ENCODE measurements at places on chromosomes 1 and 21.

GRCh38 chr1:153470707-153471106 is 10.3 kb upstream of the S100A7 start:
- DNase-seq = no peak

- DNase-seq = no peak
These were observed 45.5 kb downstream of the PRDM15 start for GRCh38 chr21:41833497-41834115.

DNA sequence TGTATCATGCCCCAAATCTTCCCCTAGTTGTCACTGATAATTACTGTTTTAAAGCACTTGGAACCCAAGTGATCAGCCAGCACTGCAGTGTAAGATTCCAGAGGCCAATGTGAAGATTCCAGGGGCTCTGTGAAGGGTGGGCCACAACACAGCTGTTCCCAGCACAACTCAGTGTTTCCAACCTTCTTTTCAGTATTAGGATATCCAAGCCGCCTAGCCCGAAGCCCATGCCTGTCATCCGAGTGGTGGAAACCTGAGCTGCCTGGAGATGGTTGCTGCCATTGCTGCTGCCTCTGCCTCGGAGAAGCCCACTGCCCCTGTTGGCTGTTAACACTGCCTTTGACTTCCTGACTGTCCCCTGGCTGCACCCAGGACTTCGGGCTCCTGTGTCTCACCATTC is 30.4 kb upstream of the SNX27 start:
- DNase-seq = no peak

DNA sequence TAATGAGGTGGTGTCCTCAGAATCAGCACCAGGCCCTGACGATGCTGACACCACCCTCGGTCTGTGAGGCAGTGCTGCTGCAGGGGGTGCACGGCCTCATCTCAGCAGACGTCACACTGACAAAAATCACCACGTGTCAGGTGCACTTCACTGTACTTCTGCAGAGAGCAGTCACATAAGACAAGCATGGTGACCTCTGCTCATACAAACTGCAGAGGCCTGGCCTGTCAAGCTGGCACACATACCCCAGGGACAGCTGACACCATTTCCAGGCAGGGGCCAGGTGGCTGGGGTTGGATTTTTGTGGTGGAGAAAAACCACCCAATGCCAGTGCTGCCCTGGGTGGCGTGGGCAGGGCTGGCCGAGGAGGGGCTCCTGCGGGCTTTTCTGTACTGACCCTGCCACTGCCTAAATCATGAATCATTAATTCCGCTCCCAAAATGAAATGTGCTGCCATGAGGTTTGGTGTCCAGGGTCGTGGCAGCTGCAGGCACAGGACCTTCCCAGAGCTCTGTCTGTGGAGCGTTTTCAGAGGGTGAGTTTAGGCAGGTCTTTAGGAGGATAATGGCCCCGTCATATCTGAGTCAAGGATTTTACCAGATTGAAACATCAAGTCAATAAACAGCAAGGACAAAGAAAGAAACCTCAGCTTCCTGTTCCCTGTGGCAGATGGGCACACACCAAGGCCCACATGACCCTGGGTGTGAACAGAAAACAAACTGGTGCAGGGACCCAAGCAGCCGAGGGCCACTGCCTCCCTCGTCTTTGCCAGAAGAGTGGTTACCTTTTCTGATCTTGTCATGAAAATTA is 33.4 kb upstream of the GPR153 start:
- no peak for DNase-seq

DNA sequence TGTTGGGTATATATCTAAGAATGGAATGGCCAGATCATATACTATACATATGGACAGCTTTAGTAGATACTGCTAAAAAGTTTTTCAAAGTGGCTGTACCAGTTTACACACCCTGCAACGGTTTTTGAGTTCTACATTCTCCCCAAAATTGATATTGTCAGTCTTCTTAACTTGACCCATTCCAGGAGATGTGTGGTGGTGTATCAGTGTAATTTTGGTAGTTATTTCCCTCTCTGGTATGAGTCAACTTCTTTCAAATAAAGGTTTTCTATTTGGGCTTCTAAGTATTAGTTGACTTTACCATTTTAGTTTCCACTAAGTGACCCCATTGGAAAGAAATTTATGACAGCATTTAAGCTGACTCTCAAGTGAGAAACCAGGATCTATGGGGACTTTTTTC is 29.2 kb downstream of the INKA2 start:
- peak; percentile 49 for DNase-seq

DNA sequence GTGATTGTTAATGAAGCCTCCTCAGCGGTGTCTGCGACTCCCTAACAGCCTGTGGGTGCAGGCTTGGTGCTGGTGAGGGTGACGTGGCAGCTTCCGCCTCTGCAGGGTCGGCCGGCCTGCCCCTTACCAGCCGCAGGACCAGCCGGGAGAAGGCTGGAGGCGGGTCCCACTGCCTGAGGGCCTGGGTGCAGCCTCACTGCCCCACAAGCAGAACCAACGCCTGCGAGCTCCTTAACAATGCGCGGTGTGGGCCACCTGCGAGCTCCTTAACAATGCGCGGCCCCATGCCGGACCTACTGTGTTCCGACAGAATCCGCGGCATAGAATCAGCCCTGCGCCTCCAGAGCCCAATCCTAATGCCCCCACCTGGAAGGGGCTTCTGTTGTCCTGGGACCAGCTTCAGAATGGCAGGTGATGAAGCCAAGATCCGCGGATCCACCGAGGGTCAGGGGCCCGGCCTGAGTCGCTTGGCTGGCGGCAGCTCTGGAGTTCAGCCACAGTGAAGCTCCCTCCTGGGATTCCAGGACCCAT is 54.4 kb upstream of the AJAP1 start:
- no peak for DNase-seq

DNA sequence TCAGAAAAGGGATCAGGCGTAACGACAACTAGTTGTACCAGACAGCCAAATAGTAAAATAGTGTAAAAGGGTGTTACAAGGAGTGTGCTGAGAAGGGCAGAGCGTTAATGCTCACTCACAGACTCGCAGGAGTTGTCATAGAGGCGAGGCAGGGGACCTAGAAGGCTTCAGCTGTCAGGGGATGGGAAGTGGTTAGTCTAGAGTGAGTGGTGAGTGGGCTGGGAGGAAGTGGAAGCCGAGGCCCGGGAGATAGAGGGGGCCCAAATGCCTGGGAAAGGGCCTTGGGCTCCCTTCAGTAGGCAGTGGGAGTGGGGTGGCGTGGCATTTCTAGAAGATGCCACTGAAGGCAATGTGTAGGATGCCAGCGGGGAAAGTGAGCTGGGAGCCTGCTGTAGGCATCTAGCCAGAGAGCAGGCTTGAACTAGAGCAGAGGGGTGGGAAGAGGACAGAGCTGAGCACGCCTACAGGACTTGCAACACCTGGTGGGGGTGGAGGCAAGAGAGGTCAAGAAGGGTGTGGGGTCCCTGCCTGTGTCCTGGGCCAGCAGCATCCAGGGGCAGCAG is 10.3 kb downstream of the SLC6A17 start:
- no peak for DNase-seq

- DNase-seq = no peak
These were observed 172.7 kb downstream of the CRB1 start for GRCh38 chr1:197440715-197441114.

DNA sequence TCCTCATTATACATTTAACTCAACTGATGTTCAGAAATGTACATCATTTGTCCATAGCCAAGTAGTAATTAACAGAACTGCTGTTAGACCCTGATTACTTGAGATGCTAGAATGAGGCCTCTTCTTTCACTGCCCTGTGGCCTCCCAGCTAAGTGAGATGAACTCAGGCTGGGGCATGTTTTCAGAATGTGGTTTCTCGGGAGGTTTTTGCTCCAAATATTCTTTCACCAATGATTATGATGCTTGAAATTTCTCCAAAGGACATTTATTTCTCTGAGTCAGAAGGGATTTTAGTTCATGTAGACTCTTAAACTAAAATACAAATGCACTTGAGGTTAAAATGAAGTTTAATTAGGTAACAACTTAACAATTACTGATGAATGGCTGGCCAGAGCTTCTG is 34.6 kb upstream of the ADAMTS5 start:
- DNase-seq = no peak

DNA sequence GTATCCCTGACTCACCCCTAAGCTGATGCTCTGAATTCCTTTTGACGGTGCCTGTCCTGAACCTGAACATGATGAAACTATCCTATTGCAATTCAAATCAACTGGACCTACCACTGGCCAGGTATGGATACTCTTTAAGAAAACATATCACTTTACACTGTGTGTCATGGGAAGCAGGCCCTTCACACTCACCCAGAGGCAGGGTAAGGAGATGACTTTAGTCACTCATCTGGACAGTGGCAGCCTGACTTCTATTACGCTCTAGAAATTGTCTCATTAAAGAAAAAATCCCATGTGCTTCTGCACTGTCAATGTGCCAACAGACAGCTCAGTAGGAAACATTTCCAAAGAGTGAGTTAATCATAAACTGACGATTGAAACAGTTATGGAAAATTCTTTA is 94.3 kb downstream of the VAV3 start:
- DNase-seq = no peak

- DNase-seq = peak; percentile 25
These were observed 52.7 kb downstream of the AGPAT3 start for GRCh38 chr21:43917515-43918384.

GRCh38 chr21:42698733-42699132 is 45.3 kb downstream of the PDE9A start:
- DNase-seq = no peak

DNA sequence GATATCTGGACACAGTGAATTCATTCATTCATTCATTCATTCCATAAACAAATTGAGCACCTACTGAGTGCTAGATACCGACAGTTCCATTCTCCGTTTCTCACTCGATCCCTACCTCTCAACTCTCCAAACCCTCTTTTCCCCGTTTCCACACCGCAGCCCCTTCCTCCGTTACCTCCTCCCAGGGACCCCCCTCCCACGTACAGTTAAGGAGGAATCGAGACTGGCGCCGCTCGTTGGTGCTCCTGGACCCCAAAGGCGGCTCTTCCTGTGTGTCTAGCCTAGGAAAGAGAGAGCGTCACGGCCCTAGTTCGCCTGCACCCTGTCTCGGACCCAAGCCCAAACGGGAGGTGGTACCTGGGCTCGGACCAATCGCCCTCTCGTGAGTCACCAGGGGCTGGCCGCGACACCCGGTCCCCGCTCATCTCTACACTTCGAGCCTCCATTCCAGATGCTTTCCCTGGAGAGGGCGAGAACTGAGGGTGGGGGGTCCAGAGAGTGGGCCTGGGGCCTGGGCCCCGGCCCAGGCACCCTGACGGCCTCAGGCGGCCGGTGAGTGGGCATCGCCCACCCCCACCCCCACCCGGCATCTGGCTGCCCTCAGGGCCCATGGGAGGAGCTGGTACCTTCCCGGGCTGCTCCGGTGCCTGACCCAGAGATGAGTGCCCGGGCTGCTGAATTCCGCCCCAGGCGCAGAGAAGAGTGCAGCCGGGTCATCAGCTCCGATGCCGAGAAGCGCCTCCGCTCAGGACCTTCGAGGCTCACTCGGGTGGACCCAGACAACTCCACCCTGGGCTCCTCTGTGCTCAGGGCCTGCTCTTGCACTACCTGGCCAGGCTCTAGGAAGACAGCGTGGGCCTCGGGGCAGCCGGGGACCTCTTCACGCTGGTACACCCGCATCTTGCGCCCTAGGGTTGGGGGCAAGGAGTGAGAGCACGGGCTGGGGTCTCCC is 4.9 kb downstream of the ARHGEF19 start:
- DNase-seq = no peak

DNA sequence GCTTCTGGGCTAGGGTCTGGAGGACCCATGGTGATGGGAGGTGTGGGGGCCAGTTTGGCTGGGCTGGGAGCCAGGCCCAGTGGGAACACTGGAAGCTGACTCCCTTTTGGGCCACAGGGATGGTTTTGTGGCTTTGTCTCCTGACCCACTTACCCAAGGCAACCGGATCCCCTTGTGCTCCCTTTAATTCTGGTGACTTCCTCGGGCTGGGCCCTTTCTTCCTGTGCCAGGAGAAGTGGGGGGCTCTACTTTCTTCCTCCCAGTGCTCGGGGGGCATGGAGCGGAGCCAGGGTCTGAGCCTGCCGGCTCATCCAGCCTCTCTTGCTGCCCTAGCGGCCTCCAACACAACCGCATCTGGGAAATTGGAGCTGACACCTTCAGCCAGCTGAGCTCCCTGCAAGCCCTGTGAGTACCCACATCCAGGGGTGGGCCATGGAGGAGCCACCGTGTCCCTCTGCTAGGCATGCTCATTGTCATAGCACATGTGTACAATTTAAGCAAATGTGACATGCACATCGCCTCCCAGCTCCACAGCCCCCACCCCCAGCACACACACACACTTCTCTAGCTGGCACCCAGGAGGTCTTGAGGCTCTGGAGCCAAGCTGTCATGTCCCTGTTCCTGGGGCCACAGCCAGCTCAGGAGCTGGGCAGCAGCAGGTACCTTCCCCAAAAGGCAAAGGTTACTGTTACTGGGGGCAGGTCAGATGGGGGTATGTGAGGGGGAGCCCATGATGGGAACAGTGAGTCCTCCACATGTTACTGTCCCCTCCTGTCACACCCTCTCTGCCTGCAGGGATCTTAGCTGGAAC is 35.0 kb downstream of the UBE2T start:
- no peak for DNase-seq

- DNase-seq = no peak
These were observed 1.7 kb downstream of the CEP170 start for GRCh38 chr1:243253211-243253925.

DNA sequence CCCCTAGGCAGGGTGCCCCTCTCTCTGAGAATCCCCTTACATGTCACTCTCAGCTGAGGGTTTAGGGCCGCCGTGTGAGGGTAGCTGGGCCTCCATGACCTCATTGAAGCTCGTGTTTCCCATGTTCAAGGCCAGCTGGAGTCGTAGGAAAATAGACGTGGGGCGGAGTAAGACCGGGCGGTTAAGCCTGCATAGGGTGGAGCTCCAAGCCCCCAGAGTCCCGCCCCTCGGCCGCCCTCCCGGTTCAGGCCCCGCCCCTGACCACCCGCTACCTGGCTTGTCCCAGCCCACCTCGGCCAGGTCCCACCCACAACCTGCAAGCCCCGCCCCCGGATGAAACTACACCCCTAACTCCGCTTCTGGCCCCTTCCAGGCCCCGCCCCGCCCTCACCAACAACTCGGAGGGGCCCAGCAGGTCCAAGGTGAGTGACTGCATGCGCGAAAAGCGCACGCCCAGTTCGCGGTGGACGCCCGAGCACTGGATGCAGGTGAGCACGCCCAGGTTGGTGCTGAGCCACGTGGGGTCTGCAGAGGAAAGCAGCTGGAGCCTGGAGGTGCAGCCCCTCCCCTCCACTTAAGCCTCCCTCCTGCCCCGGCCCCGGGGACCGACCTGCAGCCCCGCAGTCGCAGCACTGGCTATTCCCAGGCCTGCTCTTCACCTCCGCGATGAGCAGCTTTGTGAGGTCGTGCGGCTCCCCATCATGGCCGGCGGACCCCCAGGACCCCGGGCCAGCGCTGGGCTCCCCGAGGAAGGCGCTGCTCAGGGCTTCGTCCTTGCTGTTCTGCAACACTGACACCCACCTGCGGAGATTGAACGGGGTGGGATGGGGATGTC is 12.2 kb upstream of the TCEA3 start:
- DNase-seq = peak; percentile 6

- DNase-seq = no peak
These were observed 24.8 kb downstream of the CNST start for GRCh38 chr1:246591047-246591446.

GRCh38 chr1:220267630-220268029 is 4.6 kb downstream of the RAB3GAP2 start:
- DNase-seq = no peak

Measured in activated CD4-positive, alpha-beta T cell treated with anti-CD3 and anti-CD28 coated beads, Interleukin-2, amount 50 U/mL, for 16 hours (primary cell).